Stimulated activated CD4-positive, alpha-beta T cell treated with anti-CD3 and anti-CD28 coated beads, TNF-alpha, amount 100 ng/mL, for 1 hour (primary cell): ENCODE measurements at places on chromosomes 3 and 15.

- no peak for DNase-seq
Measured at GRCh38 chr3:134777341-134777740, 17.7 kb upstream of the EPHB1 start.

DNA sequence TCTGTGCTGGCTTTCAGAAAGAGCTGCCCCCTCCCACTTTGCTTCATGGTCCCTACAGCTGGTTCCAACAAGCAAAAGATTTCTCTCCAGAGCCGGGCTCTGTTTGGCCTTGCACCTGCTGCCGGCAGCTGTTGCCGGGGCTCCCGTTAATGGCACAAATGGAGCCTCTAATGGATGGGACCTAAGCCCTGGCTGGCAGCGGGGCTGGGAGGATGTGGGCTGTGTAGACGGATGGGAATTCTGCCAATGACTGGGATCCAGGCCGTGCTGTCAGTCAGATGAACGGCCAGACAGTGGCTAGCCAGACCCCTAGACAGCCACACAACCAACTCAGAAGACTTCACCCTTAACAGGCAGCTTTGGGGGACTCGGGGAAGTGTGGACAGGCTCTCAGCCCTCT, 88.0 kb downstream of the RPLP1 start:
- DNase-seq: no peak

DNA sequence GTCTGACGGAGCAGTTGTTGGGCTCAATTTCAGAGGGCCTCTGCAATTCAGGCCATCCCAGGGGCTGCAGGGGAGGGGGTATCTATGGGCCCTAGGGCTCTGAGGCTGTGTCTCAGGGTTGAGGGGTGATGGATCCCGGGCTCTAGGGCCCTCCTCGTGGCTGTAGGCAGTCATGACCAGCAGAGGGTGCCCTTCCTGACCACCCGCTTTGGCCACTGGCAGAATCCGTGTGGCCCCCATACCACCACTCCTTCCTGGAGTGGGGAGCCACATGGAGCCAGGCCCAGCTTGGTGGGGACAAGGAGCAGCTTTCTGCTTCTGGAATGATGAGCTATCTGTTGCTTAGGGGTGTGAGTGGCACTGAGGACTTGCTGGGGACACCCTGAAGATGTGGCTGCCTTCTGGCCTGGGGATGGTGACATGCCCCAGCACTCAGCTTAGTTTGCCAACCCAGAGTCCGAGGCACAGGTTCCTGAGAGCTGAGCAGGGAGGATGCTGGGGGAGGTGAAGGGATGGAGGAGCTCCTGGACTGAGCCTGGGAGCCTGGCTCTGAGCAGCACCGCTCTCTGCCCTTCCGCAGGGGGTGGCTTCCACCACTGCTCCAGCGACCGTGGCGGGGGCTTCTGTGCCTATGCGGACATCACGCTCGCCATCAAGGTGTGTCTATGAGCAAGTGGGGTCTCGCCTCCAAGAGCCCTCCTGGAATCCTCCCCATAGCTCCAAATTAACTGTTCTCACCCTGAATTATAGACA, 20.2 kb downstream of the HDAC11 start:
- no peak for DNase-seq

DNA sequence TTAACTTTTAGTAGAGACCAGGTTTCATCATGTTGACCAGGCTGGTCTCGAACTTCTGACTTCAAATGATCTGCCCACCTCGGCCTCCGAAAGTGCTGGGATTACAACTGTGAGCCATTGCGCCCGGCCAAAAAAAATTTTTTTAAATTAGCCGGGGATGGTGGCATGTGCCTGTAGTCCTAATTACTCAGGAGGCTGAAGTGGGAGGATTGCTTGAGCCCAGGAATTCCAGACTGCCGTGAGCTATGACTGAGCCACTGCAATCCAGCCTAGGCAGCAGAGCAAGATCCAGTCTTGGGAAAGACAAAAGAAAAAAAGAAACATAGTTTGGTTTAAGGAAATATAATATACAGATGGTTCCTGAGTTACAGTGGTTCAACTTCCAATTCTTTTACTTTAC, 44.9 kb upstream of the EIF3J start:
- no peak for DNase-seq

- no peak for DNase-seq
Measured at GRCh38 chr3:39132096-39133092, 21.0 kb downstream of the CSRNP1 start.

GRCh38 chr15:74399511-74400312, 32.3 kb upstream of the CYP11A1 start:
- no peak for DNase-seq

DNA sequence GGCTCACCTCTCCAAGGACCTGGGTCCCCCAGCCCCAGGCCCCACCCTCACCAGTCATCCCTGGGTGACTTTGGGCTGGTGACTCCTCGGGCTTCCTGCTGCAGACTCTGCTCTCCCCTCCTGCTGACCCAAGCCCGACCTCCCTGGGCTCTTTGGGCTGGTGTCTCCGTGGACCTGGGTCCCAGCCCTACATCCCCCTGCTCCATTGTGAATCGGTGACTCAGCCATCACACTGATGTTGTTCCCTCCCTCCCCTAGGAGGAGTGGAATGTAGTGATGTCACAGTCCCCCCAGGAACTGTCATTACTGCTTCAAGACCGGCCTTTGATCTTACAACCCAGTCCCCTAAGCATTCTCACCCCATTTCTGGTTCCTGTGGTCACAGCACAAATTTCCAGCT, 83.7 kb downstream of the ADAMTS7 start:
- DNase-seq: no peak

DNA sequence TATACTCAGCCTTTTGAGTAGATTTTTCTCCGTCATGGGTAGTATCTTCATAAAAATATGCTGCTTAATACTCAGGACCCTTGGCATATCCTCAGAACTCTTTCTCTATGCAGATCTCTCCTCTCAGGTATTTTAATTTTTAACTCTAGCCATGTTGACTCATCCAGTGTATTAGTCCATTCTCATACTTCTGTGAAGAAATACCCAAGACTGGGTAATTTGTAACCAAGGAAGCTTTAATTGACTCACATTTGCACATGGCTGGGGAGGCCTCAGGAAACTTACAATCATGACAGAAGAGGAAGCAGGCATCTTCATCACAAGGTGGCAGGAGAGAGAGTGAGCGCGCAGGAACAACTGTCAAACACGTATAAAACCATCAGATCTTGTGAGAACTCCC, 129.3 kb upstream of the CD96 start:
- DNase-seq: no peak

DNA sequence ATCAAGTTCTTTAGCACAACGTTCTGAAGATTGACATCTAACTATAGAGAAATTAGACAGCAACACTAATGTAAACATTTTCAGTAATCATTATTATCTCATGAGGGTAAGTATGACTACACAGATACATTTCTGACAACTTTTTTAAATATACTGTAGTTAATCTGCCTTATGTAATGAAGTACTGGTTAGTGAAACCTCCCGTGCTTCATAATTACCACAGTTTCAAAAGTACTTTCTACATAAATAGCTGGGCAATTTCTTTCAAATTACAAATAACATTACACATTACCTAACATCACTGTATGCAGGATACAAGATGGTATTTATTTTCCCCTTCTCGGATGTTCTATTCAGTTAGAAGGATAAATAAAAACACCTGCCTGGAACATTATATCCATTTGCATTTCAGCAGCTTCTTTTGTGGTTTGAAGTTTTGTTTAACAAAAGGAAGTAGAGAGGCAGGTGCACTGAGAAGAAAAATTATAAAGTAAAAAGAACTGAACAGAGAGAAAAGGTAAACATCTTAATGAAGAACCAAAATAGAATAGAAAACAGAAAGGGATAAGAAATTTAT, 1241.5 kb upstream of the GBE1 start:
- DNase-seq: no peak

GRCh38 chr3:87227104-87227834, at the start of gene CHMP2B:
Gene CHMP2B (plus strand): TSS chr3:87227309. CDS start chr3:87227523, 214 bp downstream.
- DNase-seq: peak; percentile 84

DNA sequence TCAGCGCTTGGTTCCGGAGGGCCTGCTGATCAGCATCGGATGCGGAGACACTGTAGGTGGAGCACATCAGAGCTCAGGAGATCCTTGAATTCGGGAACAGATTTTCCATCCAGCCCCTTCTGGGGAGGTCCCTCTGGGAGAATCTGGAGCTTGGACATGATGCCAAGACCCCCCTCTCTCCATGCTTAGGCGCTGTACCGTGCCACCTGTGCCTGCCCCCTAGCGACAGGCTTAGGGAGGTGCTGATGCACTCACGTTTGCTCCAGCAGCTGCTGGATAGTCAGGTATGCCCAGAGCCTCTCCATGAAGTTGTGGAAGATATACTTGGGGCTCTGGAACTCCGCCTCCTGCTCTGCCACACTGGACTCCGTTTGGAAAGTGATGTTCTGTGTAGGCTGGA, 9.7 kb downstream of the ITIH4 start:
- DNase-seq: no peak

DNA sequence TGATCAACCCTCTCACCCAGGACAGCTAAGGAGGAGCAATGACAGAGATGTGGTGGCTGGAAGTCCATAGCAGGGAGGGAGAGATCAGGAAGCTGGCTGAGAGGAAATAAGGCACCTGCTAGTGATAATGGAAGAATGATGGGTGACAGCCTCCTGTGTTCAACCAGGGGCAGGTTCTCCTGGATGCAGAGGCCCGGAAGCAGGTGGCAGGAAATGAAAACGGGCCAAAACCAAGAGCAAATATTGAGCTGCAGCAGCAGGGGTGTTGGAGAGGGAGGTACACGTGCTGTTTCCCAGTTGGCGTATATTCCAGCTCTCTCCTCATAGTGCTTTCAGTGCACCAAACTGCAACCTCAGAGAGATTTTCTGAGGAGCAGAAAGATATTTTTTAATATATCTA, 213.4 kb upstream of the TBL1XR1 start:
- DNase-seq: no peak

DNA sequence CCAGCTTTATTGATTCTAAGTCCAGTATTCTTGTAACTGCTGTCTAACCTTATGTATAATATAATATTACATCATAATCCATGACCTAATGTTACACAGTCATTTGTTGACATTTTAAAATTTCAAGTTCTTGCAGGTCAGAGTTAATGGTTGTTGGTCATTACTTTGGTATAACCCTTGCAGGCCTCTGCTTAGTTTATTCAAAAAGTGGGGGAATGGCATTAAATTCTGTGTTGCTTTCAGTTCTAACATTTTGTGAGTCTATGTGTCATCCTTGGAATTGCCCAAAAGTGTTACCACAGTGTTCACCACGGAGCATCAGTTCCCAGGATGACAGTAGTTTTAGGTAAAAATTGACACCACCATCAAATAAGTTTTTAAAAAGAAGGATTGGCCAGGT, 174.8 kb upstream of the BCL6 start:
- DNase-seq: no peak
